Activated naive CD4-positive, alpha-beta T cell (primary cell): ENCODE measurements at places on chromosomes 2 and 18.

GRCh38 chr2:148667113-148667836 lies 22.7 kb downstream of the EPC2 start:
- no peak for DNase-seq

DNA sequence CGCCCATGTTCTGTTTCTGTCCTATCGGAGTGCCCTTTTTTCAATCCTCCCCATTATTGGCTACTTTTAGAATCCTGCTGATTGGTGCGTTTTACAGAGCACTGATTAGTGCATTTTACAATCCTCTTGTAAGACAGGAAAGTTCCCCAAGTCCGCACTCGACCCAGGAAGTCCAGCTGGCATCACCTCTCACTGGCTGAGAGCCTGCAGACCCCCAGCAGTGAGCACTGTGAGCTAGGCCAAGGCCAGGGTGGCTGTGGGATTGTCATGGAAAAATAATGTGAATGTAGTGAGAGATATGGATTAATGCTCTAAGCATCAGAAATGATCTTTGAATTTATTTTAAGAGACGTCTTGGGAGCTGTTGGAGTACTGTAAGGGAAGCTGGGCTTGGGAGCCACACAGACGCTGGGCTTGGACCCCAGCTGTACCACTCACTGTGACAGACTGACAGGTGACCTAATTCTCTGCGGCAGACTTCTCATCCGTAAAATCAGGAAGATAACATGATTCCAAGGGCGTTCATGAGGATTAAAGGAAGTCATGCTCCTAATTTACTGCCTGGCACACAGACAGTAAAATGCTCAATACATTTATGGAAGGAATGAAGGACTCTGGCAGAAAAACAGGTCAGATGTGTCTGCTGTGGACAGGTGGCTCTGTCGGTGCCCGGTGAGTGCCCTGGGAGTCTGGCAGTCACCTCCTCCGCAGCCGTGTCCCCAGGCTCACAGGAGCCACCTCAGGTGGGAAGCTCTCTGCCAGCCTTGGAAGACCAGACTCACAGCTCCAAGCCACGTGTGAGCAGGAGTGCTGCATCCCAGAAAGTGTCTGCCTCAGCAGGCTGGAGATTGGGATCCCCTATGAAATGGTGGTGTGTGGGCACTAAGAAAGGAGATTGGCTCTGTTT lies 105.5 kb downstream of the FAM168B start:
- no peak for DNase-seq

- DNase-seq, result no peak
Observed at GRCh38 chr2:96412307-96413258, 77.0 kb downstream of the NCAPH start.

DNA sequence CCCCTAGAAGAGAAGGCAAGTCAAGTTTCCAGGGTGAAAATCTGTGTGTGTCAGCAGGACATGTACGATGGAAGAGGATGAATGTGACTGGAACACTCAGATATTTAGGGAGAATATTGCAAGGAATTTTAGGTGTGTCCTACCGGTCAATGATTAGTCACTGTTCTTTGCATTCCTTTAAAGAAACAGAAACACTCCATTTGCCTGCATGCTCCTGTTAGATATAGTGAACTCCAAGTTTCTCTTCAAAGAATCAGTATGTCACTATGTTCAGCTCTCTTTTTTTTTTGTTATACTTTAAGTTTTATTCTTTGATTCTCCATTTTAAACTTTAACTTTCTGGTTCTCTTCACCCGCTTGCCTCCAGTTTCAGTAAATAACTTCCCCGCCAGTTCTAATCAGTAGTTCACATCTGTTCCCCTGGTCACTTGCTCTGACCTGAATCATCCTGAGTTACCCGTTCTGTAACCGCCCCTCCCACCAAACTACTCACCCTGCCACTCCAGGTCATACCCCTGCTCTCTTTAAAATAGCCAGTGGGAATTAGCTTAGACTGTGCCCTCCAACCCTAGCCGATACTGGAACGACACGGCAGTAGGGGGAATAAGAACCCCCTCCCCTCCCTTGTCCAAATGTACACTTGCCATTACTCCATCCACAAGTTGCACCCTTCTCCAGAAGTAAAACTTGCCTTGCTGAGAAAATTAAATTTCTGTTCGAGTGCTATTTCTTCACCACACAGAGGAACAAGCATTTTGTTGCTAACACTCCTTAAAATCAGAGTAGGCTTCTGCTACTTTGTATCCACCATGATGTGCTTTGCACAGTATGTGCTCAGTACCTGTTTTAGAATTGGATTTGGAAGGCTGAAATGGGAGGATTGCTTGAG lies 268.4 kb downstream of the METTL4 start:
- DNase-seq, result no peak

GRCh38 chr2:88247531-88247930 lies 77.4 kb downstream of the THNSL2 start:
- DNase-seq, result no peak

- DNase-seq, result no peak
Observed at GRCh38 chr2:235206980-235207579, 255.3 kb downstream of the SH3BP4 start.

DNA sequence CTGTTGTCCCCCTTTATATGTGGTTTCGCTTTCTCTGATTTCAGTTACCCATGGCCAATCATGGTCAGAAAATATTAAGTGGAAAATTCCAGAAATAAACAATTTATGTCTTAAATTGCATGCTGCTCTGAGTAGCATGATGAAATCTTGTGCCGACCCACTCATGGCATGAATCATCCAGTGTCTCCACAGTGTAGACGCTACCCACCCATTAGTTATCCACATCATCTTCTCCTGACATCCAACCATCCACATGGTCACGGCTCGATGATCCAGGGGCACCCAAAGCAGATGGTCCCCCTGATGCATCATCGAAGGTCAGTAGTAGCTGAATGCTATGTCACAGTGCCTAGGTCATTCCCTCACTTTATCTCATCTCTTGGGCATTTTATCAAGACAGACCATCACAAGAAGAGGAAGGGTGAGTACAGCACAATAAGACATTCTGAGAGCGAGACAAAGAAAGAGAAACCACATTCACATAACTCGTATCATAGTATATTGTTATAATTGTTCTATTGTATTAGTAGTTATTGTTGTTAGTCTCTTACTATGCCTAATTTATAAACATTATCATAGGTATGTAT lies 44.1 kb upstream of the ACKR3 start:
- no peak for DNase-seq

- DNase-seq, result no peak
Observed at GRCh38 chr18:2898186-2898640, 51.4 kb downstream of the EMILIN2 start.

- DNase-seq, result no peak
Observed at GRCh38 chr2:204004912-204005311, 68.3 kb downstream of the ICOS start.

DNA sequence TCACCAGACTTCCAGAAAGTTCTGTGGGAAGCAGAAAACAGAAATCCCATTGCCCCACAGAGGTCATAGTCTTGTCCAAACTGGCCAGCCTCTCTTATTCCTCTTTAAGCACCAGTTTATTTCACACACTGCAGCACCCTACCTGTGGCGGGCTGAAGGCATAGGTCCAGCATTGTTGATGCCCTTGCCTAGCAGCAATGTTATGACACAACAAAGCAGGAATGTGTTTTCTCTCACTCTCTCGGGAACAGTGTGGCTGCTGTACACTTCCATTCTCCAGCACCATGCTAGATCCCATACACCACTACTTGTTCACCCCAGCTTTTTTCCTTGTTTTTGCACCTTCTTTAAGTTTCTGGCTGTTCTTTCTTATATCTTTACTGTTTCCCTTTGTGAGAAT lies 181.6 kb downstream of the DNAH6 start:
- no peak for DNase-seq

GRCh38 chr2:123530004-123530403 lies 495.1 kb upstream of the CNTNAP5 start:
- DNase-seq, result no peak

- no peak for DNase-seq
Observed at GRCh38 chr2:182705761-182706160, 10.3 kb upstream of the DNAJC10 start.

- no peak for DNase-seq
Observed at GRCh38 chr2:74186038-74186437, 7.4 kb upstream of the MOB1A start.

GRCh38 chr18:48884306-48884705 lies 66.5 kb downstream of the SMAD7 start:
- no peak for DNase-seq

DNA sequence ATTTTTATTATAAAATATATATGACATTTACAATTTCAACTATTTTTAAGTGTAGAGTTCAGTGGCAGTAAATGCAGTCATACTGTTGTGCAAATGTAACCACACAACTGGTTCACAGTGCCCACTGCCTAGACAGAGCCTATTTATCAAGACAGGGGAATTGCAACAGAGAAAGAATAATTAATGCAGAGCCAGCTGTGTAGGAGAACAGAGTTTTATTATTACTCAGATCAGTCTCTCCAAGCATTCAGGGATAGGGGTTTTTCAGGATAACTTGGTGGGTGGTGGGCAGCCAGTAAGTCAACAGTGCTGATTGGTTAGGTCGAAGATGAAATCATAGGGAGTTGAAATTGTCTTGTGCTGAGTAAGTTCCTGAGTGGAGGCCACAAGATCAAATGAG lies 200.3 kb downstream of the NYAP2 start:
- DNase-seq, result no peak

DNA sequence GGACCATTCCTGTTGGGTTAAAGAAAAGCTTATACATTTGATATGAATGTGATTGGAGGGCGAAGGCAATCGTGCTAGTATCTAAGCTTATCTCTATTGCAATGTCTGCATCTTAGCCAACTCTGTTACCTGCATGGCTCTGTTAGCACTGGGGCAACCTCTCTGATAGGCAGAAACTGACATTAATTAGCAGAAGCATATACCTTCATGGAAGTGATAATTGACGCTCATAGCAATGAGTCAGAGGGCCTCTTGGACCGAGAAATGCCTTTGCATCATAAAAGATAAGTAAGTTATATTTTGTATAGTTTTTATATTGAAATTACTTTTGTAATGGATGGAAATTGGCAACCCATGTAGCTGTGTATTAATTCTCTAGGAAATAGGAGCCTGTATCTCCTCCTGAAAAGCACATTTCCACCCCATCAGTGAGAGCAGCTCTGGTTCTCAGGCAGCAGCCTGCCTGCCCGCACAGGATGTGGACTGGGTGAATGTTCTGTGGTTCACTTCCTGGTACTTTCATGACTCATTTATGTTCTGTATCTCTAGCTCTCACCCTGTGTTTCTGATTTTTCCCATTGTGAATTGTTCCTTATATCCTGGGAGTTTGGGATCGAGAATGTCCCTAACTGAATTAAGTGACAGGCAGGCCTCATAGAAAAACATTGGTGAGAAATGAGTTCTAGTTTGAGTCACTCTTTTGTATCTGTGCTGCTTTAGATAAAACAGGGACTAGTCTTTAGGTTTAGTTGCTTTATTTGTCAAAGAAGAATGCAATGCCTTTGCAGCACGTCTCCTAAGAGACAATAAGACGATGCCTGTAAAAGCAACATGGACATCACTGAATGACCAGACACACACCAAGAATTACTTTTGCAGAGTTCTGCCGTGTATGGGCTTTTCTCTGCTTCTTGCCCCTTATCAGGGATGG lies 344.9 kb downstream of the DCDC2C start:
- DNase-seq, result no peak

- DNase-seq, result no peak
Observed at GRCh38 chr2:145530653-145531052, 1010.7 kb upstream of the ZEB2 start.

GRCh38 chr2:17643031-17643615 lies 102.6 kb downstream of the VSNL1 start:
- no peak for DNase-seq

DNA sequence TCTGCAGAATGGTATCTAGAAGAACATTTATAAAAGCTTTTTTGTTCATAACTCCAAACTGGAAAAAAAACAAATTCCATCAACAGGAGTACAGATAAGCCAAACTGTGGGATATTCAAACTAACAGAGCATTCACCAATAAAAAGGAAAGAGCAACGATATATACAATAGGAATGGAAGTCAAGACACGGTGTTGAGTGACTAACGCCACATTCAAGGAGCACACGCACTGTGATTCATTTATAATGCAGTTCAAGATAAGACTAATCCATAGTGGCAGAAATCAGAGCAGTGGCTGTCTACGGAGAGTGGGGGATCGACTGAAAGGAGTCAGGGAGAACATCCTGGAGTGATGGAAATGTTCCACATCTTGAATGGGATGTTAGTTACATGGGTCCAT lies 70.7 kb downstream of the CABYR start:
- no peak for DNase-seq

- no peak for DNase-seq
Observed at GRCh38 chr2:70474256-70474848, 79.3 kb downstream of the TGFA start.

DNA sequence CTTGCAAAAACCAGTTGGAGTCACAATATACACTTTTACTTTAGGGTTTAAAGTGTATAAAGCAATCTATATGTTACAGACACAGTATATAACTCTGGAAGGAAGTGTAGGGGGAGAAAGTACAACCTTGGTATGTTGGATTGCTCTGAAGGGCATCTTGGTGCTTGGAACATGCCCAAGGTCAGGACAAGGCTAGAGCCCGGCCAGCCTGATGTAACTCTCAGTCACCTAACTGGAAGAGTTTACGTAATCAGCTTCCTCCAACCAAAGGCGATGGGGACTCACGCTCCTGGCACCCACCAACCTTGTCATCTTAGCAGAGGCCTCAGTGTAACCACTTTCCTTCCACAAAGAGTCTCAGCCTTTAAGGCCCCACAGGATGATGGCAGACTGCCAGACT lies 181.1 kb upstream of the ACAA2 start:
- no peak for DNase-seq

DNA sequence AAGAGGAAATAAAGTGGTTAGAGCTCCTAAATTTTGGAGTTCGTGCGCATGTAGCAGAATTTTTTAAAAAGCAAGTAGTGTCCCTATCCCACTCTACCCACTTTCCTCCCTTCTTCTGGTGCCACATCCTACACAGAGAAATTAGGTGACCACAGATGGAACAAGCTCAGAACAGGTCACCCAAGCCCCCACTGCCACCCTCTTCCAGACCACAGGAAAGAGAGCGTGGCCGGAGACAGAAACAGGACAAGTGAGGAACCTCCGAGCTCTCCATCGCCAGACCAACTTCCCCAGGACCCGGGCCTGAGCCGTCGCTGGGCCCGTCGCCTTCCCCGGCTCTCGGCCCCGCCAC lies 433 bp downstream of the NPC1 start:
- DNase-seq, result no peak

GRCh38 chr2:198385326-198385725 lies 580.9 kb downstream of the PLCL1 start:
- DNase-seq, result no peak

- DNase-seq, result no peak
Observed at GRCh38 chr18:25787276-25787675, 303.1 kb downstream of the SS18 start.

- DNase-seq, result peak; percentile 33
Observed at GRCh38 chr2:96868555-96869280, 1.2 kb downstream of the SEMA4C start.

- no peak for DNase-seq
Observed at GRCh38 chr18:45571714-45572113, 43.6 kb upstream of the SLC14A2 start.
